ENCODE measurements at places on chromosomes 6 and 20. TPM values are rescaled to one million over a fixed set of nuclear protein-coding genes. Genes with fewer than 3 reads are reported as not detected.

DNA sequence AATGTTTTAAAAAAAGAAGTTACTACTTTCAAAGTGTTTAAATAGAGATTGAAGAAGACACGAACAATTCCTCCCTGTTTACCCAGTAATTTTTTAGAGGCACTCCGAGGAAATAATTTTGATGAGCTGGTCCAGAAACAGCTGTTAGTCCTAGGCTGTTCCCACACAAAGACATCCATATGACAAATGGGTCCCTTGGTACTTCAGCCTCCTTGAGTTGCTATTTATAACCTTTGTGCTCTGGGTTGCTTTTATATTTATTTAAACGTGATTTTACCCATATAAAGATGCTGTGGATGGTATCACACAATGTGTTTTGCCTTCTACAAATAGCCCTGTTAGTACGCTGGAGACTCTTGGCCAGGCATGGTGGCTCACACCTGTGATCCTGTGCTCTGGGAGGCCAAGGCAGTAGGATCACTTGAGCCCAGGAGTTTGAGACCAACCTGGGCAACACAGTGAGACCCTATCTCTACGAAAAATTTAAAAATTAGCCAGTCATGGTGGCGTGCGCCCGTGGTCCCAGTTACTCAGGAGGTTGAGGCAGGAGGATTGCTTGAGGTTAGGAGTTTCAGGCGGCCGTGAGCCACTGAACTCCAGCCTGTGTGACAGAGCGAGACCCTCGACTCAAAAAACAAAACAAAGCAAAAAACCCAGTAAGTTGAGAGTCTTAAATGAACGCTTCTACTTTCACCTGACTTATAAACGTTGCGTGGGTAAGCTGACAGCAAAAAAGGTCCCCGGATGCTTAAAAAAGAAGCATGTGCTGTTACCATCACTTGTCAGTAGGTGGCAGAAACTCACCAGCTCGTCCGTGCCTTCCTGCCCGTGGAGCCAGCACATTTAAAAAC, 56.9 kb upstream of the ARMH2 start:
- H3K4me3 ChIP-seq, result no peak overlapping the region
- peak overlapping the region; percentile 22 for H3K27ac ChIP-seq
- no peaks in the 10 kb centered on the region for H3K36me3 ChIP-seq
- DNase-seq, result peak; percentile 29
- no peaks in the 10 kb centered on the region for H3K27me3 ChIP-seq
- H3K4me1 ChIP-seq, result 0 out of 2 replicates have a peak, but pooled peaks cover 4% of the 10 kb centered on the region

- no peak overlapping the region for H3K4me3 ChIP-seq
- peaks cover 13% of the 10 kb centered on the region for H3K4me1 ChIP-seq
- H3K27me3 ChIP-seq, result no peaks in the 10 kb centered on the region
- no peak overlapping the region for H3K27ac ChIP-seq
- no peaks in the 10 kb centered on the region for H3K36me3 ChIP-seq
These were observed 6.3 kb upstream of the GMPR start for GRCh38 chr6:16232086-16232485.

DNA sequence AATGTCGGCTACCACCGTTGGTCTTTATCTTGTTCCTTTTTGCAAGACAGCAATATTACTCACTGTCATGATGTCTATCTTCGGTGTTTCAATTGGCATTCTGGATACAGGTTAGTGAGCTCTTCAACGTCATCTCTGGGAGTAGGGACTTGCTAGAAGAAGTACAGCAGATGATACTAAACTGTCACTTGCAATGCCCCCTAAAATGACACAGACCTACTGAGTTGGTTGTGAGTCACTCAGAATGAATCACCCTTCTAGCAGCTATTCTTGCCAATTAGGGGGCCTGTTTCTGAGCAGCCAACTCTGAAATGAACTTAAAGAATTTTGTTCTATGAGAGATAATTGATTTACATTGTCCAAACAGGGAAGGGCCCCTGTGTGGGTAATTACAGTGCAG, 176.5 kb downstream of the SLC16A10 start:
- no peak overlapping the region for H3K27ac ChIP-seq
- peaks cover 18% of the 10 kb centered on the region for H3K36me3 ChIP-seq
- H3K27me3 ChIP-seq, result no peaks in the 10 kb centered on the region
- H3K4me3 ChIP-seq, result no peak overlapping the region

DNA sequence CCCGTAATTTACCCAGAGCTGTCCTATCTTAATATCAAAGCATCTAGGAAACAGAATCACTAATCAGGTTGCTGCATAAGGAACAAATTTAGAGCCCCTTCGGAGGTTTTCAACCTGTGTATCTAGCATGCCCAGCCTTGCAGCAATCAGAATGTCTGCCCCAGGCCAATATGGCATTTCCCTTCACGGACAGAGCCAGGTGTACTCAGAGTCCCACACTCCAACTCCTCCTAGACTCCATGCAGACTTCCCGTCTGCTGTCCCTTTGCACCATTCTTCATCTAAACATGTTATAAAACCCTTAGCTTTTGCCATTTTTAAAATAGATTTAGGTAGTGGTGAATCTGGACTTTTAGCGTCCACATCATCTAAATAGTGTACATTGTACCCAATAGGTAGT, 61.0 kb downstream of the ZHX3 start:
- DNase-seq, result peak; percentile 42
- no peak overlapping the region for H3K4me3 ChIP-seq
- no peaks in the 10 kb centered on the region for H3K36me3 ChIP-seq

The KHDRBS2 gene
- total RNA-seq, result not detected

The ANKS1A gene
- 18.2 TPM for total RNA-seq

Measured in SJCRH30 (cell line).